ENCODE measurements at places on chromosomes 2 and 18.

DNA sequence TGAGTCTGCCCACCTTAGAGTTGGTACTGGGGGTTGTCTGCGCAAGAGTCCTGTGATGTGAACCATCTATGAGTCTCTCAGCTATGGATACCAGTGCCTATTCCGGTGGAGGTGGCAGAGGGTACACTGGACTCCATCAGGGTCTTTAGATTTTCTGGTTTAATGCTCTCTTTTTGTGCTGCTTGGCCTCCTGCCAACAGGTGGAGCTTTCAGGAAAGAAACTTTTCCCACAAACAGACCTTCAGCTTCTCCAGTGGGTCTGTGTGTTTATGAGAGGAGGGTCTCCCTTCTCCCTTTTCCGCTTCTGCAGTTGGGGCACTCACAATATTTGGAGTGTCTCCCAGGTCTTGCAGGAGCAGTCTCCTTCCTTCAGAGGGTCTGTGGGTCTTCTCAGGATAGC is 1721.9 kb upstream of the SLC39A10 start:
- no peak for DNase-seq

- no peak for DNase-seq
These were observed 13.3 kb upstream of the TMEM214 start for GRCh38 chr2:27019459-27019858.

- DNase-seq = no peak
These were observed 239.4 kb upstream of the TANK start for GRCh38 chr2:160920791-160921303.

GRCh38 chr2:6072276-6072675 is 380.1 kb downstream of the SOX11 start:
- no peak for DNase-seq
